ENCODE measurements at places on chromosomes 2 and 18. TPM values are rescaled to one million over a fixed set of nuclear protein-coding genes. Genes with fewer than 3 reads are reported as not detected.

HOXD4 gene
- total RNA-seq = not detected

NYAP2 gene
- not detected for total RNA-seq

C2orf15 gene
- under 0.01 TPM for total RNA-seq

ZNF521 gene
- total RNA-seq = 23.6 TPM

DNA sequence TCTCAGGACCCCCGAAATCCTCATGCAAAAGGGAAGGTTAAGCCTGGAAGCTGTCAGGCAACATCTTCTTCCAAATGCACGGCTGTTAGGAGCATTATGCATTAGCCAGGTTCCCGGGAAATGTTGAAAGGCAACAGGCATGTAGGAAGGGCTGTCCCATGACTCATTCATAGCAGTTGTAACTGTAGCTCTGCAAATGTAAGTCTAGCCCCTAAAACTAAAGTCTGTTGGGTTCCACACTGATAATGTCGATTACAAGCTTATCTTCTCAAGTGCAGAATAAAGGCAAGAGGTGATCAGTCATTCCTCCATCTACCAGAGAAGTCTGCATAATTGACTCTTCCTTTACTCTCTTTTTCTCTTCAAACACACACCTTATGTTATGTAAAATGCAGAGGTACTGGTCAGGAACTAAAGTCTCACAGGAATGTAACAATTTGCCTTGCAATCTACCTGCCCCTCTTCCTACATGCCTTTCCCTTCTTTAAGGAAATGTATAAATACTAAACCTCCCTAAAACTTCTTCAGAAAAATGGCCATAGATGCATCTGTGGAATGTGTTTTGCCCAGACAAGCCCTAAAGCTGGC lies 99.8 kb downstream of the AKAIN1 start:
- no peak for DNase-seq

GRCh38 chr2:207037896-207038295 lies 98.6 kb downstream of the CPO start:
- no peak for DNase-seq

DNA sequence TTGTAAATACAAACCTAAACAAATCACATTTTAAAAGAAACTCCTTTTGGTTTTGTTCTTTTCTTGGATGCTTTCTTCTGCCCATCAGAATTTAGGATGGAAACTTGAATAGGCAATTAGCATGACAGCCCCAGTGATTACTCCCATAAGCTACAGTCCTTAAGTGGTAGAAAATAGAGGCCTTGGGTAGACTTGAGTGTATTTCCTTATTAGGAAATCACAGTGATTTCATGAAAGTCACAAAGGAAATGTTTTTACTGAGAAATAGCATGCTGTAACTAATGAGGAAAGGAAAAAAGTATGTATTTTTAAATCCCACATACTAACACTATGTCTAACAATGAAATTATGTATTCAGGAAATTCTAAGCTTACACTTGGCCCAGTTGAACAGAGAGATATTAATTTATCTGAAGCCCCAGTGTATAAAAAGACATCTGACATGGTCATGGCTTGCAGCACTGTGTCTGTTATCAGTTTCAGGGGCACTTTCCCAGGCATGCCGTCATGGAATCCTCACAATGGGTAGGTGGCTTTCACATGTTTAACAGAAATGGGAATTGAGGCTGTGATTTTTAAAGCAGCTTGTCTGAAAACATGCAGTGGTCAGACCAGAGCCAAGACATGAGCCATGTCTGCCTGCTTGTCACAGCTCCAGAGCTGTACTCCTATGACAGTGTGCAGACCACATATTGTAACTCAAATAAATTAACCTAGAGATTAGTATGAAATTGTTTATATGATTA lies 79.7 kb upstream of the TRIB2 start:
- peak; percentile 31 for DNase-seq

DNA sequence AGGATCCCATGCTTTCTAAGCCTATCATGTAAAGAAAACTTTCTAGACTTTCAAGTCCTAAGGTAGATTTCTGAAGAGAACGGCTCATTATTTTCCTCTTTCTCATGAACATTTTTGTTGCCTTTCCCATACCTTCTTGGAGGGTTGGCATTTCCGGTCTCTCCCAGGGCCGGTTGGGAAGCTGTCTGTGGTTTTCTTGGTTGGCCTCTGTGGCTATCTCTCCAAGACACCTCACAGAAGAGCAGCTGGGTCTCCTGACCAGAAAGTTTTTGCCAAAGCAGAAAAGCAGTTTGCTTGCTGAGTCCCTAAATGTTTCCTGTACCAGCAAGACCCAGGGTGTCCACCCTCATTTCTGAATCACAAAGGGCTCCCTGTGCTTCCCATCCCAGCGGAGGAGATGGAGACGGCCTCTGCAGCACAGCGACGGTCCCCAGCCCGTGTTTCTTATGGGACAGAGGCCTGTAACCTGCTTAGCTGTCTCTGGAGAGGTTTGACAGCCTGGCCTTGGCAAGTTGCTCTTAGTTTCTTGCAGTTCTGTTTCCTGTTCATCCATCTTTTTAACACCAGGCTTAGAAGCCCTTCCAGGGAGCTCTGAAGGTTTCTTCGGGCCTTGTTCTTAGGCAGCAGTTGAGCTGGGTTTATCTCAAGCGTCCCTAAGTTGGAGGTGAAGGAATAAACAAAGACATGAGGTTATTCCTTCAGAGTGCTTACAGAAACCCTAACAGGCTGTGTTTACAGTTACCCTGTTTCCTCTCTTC lies 39.8 kb downstream of the GREB1 start:
- DNase-seq = peak; percentile 14

- DNase-seq = no peak
These were observed 68.3 kb upstream of the ACYP2 start for GRCh38 chr2:54047091-54047490.

DNA sequence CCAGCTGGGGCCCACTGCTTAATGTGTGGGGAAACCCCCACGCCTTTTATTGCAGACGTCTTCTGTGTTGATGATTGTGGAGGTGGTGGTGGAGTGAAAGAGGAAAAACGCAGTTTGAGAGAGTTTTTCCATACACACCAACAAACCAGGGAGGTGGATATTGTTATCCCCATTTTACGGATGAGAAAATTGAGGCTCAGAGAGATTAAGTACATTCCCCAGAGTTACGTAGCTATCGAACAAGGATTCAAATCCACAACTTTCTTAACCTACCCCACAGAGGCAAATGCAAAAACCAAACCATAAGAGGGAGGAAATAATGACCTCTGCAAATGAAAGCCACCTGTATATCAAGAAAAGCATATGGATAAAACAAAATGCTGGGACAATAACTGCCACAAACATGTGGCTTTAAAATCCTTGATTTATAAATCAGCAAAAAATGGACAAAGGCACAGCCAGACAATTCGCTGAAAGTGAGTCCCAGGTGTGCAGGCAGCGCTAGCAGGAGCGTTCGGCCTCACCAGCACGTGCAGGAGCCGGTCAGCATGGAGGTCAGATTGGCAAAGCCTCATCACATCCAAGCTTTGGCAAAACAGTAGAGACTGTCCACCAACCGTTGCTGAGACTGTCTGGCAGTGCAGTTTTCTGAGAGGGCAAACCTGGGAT lies 12.6 kb upstream of the RAB17 start:
- DNase-seq = no peak

- no peak for DNase-seq
These were observed 53.0 kb upstream of the LCLAT1 start for GRCh38 chr2:30394096-30394495.

DNA sequence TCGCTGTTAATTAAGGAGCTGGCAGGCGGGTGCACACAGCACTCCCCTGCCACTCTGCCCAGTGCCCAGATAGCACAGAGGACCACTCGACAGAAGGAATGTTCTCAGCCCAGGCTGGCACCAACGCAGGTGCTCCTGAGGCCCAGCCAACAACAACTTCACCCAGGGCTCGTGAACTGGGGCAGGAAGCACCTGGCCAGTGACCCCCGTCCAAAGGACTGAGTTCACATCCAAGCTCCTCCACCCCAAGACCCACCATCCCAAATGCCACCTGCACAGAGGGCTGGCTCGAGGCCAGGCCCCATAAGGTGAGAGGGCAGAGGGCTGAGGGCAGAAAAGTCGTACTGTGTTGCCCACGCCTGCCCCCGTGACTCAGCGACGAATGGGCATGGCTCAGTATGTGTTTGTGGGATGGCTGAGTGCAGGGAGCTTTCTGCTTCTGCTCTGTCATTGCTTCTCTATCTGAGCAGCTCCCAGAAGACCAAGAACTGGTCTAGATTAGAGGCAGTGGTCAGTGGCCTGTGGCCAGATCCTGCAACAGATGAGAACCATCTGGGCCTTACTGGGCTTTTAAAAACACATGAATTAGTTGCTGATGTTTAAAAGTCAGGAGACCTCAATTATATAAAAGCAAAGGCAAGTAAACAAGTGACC lies 68.4 kb downstream of the POLR1A start:
- DNase-seq = peak; percentile 90

DNA sequence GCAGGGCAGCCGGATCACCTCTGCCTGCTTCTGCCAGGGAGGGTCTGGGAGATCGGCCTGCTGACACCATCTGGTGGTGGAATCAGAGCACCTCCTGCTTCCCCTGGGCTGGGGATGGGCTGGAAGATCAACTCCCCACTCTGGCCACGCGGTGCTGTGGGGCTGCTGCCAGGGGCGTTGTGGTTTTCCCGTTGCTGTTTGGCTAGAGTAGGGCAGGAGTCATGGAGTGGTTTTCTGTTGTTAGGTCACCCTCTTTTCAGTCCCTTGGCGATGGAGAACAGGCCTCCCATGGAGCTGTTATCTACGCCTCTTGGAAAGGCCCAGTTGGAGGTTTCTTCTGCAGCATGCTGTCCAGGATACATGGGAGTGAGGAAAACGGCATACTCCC lies 15.2 kb downstream of the BCL2L11 start:
- DNase-seq = peak; percentile 85

DNA sequence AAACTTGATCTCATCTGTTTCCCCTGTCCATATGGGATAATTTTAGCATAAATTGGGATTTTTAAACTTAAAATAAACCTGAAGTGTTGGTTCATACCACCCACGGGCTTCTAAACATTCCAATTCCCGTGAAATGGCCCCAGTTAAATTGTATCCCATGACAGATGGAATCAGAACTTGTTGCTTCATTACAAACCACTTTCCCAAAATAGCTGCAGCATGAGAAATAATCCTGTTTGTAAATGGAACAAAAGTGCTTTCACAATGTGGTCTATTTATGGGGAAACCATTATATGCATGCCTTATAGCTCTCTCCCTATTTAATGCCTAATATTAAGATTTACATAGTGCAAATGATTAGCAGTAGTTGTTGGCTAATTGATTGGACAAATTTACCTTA lies 15.9 kb downstream of the SCG2 start:
- peak; percentile 83 for DNase-seq

Measured in fibroblast of lung (primary cell).